ENCODE measurements at places on chromosomes 16 and 17. TPM values are rescaled to one million over a fixed set of nuclear protein-coding genes. Genes with fewer than 3 reads are reported as not detected.

SPOP gene
- 80.9 TPM for polyA plus RNA-seq

FZD2 gene
- 2.5 TPM for polyA plus RNA-seq

TBC1D3B gene
- polyA plus RNA-seq: 9.8 TPM

SOX8 gene
- 3.9 TPM for polyA plus RNA-seq

NECAB2 gene
- polyA plus RNA-seq: 9.6 TPM

TP53TG3 gene
- not detected for polyA plus RNA-seq

PIRT gene
- 0.06 TPM for polyA plus RNA-seq

PAFAH1B1 gene
- polyA plus RNA-seq: 294 TPM

KRT222 gene
- 15.1 TPM for polyA plus RNA-seq

LPO gene
- polyA plus RNA-seq: not detected

AIPL1 gene
- not detected for polyA plus RNA-seq

ZNF689 gene
- 10.6 TPM for polyA plus RNA-seq

SNAI3 gene
- not detected for polyA plus RNA-seq

All from neural cell (in vitro differentiated cells).